T-helper 2 cell treated with Interferon-gamma antibody and Interleukin-4, amounts not matched to agents 5 μg/mL and 100 μg/mL, for 36 hours (primary cell): ENCODE measurements at places on chromosomes 7 and 10.

GRCh38 chr10:86100581-86101061 lies 266.0 kb downstream of the GRID1 start:
- no peak for DNase-seq
- no peaks in the 10 kb centered on the region for H3K4me1 ChIP-seq
- H3K36me3 ChIP-seq, result no peaks in the 10 kb centered on the region
- no peak overlapping the region for H3K27ac ChIP-seq
- peaks cover 6% of the 10 kb centered on the region for H3K27me3 ChIP-seq

- H3K27me3 ChIP-seq, result peaks cover 4% of the 10 kb centered on the region
- H3K4me1 ChIP-seq, result peaks cover 27% of the 10 kb centered on the region
- H3K4me3 ChIP-seq, result peak within 1 kb of the TSS; percentile 87
- peaks cover 3% of the 10 kb centered on the region for H3K36me3 ChIP-seq
- no peak for DNase-seq
These were observed at the start of gene CRPPA for GRCh38 chr7:16421333-16422102. Gene CRPPA (minus strand): TSS chr7:16421538. CDS start chr7:16421322, 216 bp downstream.

GRCh38 chr10:91210014-91210413 lies 10.4 kb upstream of the PCGF5 start:
- no peak overlapping the region for H3K27ac ChIP-seq
- H3K4me1 ChIP-seq, result peaks cover 49% of the 10 kb centered on the region

GRCh38 chr7:36449685-36450084 lies 60.0 kb downstream of the ANLN start:
- no peak for DNase-seq
- peaks cover 61% of the 10 kb centered on the region for H3K36me3 ChIP-seq
- H3K27ac ChIP-seq, result no peak overlapping the region
- H3K27me3 ChIP-seq, result no peaks in the 10 kb centered on the region
- H3K4me1 ChIP-seq, result no peaks in the 10 kb centered on the region

- H3K4me3 ChIP-seq, result no peak overlapping the region
- peaks cover 4% of the 10 kb centered on the region for H3K27me3 ChIP-seq
- no peak for DNase-seq
- H3K27ac ChIP-seq, result no peak overlapping the region
- H3K36me3 ChIP-seq, result peaks cover 2% of the 10 kb centered on the region
- peaks cover 5% of the 10 kb centered on the region for H3K4me1 ChIP-seq
These were observed 100.6 kb downstream of the ICA1 start for GRCh38 chr7:8161364-8161828.

DNA sequence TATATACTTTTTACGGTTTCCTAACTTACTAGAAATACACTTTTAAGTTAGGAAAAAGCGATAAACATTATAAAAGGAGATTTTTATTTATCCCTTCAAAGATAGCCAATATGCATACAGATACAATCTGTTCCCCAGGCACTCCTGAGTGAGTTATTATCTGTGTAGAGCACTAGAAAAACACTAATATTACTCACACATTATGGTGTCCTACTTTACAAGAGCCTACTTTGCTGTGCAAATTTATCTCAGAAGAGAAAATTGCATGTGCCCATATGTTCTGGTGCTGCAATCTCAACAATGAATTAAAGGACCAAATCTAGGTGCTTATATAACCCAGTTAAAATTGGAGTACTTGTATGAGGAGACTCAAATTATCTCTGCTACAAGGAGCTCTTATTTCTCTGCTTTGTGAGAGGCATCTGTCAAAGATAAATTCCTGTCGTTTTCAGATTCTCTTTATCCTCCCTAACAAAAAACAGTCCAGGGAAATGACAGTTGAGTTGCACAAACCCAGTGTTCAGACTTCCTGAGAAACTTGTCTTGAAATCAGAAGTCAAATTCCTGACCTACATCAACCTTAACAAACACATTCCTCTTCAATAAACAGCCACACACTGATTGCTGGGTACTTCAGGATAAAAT lies 28.9 kb downstream of the CPA1 start:
- no peak overlapping the region for H3K4me3 ChIP-seq
- no peak for DNase-seq
- no peaks in the 10 kb centered on the region for H3K27me3 ChIP-seq
- peaks cover 3% of the 10 kb centered on the region for H3K4me1 ChIP-seq
- no peak overlapping the region for H3K27ac ChIP-seq

- H3K27ac ChIP-seq, result no peak overlapping the region
- H3K27me3 ChIP-seq, result peaks cover 10% of the 10 kb centered on the region
- H3K4me3 ChIP-seq, result no peak overlapping the region
These were observed 92.4 kb downstream of the CYP26A1 start for GRCh38 chr10:93166134-93166533.

DNA sequence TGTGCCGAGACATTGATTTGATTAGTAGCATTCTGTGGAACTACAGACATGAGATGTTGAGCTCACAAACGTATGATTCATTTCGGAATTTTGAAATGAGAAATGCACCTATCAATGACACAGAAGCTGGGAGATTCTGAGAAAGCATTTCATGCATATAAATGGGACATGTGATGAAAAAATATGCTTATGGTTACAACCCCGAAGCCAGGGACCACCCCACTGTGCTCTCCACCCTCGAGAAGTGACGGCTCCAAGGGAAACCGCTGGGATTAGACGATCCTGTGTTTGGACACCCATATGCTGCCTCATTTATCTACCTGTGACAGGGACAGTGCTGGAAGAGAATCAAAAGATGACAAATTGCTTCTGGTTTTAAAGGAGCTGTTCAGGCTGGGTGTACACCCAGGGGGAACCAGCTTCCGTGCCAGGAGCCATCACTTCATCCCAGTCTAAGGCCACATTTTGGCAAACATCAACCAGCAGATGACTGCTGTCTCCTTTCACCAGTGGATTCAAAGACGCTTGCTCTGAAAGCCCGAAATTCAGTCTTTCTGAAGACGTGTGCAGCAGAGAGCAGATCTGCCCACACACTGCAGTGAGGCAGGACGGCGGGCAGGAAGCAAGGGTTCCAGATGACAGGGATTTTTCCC lies 109.9 kb downstream of the ATXN7L1 start:
- no peaks in the 10 kb centered on the region for H3K36me3 ChIP-seq
- no peak overlapping the region for H3K4me3 ChIP-seq
- DNase-seq, result no peak
- H3K27ac ChIP-seq, result no peak overlapping the region
- H3K27me3 ChIP-seq, result peaks cover 2% of the 10 kb centered on the region

DNA sequence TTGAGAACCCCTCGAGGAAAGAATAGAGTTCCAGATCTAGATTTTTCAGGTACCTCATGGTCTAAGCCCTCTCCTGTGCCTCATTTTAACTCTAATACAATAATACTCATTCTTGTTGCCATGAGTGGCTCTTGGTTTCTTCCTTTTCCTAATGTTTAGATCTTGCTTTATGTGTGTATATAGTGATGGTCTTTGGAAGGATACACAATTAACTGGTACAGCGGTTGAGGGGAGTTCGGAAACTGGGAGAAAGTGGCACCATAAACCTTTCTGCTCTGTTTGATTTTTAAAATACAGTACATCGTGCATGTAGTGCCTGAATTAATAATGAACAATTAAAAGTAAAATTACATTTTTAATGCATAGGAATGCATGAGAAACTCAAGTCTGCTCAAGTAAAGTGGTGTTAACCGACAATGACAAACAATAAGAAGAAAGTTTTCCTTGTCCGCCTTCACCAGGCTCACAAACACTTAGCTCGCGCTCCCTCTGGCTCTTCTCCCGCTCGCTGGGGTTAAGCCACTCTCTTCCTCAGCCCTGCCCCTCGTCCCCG lies 386 bp upstream of the EIF4EBP2 start:
- no peak for DNase-seq
- H3K27me3 ChIP-seq, result peaks cover 2% of the 10 kb centered on the region
- H3K36me3 ChIP-seq, result peaks cover 11% of the 10 kb centered on the region
- H3K27ac ChIP-seq, result peak overlapping the region; percentile 23
- peaks cover 22% of the 10 kb centered on the region for H3K4me1 ChIP-seq
- H3K4me3 ChIP-seq, result peak overlapping the region; percentile 95

- H3K27ac ChIP-seq, result no peak overlapping the region
- no peak for DNase-seq
- H3K36me3 ChIP-seq, result no peaks in the 10 kb centered on the region
- no peaks in the 10 kb centered on the region for H3K4me1 ChIP-seq
- H3K27me3 ChIP-seq, result no peaks in the 10 kb centered on the region
These were observed 106.0 kb downstream of the BMS1 start for GRCh38 chr10:42888504-42889095.
